ENCODE measurements at places on chromosomes 4 and X.

DNA sequence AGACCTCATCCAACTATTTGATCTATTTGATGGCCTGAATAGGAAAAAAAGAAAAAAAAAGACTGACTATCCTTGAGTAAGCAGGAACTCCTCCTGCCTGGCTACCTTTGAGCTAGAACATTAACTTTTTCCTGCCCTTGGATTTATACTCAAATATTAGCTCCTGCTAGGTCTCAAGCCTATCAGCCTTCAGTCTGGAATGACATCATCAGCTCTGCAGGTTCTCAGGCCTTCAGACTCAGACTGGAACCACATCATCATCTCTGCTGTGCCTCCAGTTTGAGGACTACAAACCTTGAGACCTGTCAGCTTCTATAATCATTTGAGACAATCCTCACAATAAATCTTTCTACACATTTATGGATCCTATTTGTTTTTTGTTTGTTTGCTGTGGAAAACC is 754.0 kb upstream of the SLIT2 start:
- no peak for DNase-seq

DNA sequence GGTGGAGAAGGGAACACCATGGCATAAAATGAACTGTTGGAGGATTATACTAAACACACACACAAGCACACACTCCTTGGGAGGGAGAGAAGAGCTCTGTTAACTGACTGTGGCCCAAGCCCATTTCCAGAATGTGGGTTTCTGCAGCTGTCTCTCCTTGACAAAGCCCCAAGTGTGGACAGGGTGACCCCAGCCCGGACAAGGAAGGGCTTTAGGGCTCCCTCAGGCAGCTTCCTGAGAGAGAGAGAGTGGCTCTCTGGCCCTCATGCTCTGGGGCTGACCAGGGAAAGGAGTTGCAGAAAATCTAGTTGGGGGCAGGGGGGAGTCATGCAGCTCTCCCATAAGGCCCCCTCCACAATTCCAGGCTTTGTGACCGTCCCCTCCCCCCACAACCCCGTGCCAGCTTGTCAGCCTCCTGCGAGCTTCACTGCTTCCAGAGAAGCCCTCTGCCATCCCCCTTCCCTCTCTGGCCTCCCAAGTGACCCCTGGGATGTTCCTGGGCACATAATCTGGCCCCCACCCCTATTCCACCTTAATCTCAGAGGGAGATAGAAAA is 590 bp downstream of the ARHGEF9 start:
- no peak for DNase-seq

DNA sequence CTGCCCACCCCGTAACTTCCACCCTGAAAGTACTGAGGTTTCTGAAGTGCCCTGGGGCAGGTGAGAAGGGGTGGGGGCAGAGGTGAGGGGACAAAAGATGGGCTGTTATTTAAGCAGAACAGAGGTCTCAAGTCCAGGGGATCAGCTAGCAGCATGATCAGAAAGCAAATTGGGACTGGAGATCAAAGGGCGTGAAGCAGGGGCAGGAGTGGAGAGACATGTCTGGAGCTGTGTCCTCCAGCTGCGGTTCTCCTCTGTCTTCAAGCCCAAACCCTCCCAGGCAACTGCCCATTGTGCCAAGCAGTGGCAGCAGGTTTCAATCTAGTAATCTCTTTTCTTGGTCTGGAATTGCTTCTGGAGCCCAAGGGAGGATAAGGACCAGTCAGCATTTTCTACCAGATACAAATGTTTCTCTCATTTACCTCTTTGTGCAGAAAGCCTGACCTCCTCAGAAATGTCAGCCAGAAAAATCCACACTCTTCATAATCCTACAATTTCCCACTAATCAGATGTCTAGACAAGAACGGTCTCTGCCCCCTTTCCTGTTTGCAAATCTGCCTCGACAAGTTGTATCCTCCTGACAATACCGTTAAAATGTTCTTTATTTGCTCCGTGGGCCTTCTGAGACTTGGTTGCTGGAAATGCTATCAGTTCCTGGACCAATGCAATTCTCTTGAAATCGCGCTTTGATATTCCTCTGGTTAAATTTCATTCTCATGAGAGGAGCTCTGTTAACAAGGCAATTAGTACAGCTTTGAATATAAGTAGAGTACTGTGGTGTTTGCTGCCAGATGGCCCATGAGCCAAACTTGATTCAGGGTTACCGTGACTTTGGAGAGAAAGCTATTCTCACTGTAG is 23.2 kb upstream of the RASL11B start:
- no peak for DNase-seq

DNA sequence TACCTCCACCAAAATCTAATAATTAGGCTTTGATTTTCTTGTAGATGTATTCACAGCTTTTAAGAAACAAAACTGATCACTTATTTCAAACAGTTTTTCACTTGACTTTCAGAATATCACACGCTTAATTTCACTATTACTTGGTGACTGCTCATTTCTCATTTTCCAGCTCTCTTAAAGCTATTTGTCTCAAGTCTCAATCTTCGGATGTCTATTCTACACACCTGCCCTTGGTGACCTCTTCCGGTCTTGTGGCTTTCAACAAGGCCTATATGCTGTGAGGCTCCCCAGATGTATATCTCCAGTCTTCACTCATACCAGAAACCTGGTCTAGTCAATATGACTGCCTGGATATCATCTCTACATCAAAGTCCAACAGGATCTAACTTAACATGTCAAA is 34.9 kb upstream of the ANXA10 start:
- DNase-seq: no peak

GRCh38 chrX:35733879-35734278 is 64.3 kb upstream of the MAGEB16 start:
- no peak for DNase-seq

GRCh38 chr4:53490965-53491622 is 100.2 kb downstream of the LNX1 start:
- DNase-seq: no peak

DNA sequence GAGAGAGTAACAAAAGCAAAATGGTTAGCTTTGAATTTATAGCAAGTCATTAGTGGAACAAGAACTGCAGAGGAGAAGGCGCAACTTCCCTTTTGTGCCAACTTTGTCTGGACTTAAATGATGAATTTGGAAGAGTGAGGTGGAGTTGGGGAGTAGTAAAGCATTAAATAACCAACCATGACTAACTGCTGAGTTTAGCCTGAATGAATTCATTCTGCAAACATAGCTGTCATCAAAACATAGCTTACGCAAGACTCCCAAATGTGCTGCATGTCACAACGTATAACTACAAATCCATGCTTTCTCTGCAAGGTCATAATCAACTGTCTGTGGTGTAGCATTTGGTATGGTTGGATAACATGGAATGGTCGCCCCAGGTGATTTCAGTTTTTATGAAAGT is 75.9 kb upstream of the RPL34 start:
- DNase-seq: no peak

DNA sequence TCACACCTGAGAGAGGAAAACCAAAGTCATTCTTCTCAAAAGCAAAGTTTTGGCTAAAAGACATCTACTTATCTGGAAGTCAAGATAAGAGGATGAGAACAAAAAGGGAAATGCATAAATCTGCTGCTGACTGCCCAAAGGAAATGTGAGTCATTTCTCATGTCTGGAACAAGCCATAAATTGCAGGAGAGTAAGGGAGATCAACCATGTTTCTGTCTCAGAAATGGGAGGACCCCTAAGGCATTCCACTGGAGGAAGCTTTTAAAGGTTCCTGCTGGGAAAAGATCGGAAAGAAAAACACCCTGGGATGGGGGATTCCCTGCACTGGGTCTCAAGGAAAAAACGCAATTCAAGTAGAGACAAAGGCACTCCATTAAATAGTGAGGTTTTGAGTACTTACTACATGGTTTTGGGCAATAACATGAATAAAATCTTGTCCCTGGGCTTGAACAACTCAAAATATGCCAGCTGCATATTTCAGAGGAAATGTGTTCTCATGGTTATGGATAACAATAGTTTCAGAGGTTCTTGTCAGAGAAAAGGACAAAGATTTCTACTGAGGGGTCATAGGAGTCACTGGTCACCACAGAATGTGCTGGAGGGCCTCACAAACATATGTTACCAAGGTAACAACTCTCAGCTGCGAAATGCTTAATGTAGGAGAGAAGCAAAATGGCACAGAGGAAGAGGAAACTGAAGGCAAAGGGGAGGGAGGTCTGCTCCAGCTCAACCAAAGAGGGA is 19.3 kb downstream of the GPR143 start:
- DNase-seq: no peak

DNA sequence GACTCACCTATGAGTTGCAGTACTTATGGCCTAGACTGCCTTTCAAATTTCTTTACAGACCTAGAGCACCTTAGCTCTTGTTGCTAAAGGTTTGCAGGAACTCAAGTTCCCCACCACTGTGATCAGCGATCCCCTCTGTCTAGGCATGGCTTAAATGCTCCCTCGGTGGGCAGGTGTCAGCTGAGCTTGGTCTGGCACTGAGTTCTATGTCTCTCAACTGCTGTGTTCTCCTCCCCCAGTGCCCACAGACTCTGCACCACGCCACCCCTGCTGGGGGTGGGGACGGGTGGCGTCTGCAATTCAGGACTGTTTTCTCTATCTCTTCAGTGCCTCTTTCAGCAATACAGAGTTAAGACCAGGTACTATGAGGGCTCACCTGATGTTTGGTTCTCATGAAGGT is 30.5 kb downstream of the TMEM271 start:
- no peak for DNase-seq

GRCh38 chr4:172357006-172357540 is 543.9 kb downstream of the GALNTL6 start:
- no peak for DNase-seq

DNA sequence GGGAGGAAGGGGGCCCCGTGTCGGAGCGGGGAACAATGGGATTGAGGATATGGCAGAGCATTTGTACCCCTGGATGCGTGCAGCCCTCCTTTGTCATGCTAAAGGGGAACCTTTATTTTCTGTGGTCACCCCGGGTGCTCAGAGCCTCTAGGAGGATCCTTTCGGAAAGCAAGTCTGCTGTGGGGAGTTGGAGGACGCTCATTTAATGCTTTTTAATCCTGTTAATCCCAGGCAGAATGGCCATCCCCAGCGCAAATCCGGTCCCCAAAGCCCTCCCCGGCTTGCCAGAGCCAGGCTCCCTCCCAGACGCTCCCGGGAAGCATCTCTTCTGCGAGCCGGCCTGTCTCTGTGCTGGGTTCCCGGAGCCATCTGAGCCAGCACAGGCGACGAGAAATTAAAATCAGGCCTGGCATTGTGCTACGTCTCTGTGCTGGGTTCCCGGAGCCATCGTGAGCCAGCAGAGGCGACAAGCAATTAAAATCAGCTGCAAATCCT is 113.2 kb upstream of the PPP2R3B start:
- no peak for DNase-seq

GRCh38 chr4:53500546-53500945 is 90.7 kb downstream of the LNX1 start:
- DNase-seq: no peak

GRCh38 chrX:6456196-6456595 is 78.7 kb downstream of the VCX3A start:
- DNase-seq: no peak

DNA sequence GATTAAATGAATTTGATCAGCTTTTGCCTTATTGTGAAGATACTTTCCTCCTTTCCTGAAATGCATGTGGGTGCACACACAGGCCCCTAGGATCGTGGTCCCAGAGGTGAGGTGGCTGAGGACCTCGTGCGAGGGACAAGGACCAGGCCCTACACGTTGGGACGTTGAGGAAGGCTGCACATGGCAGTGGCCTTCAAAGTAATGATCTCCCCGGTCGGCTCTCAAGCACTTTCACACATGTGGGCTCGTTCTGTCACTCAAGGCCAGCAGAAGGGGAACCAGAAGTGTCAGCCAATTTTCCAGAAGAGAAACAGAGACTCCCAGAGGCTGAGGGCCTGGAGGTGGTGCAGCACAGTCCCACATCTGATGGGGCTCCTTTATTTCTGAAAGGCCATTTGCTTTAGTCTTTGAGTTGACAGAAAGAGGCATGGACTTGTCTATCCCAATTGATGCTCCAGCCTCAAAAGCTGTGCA is 196.8 kb downstream of the AFAP1 start:
- DNase-seq: no peak

GRCh38 chr4:101019941-101020401 is 327.4 kb downstream of the PPP3CA start:
- no peak for DNase-seq

- DNase-seq: no peak
Measured at GRCh38 chr4:123297836-123298235, 98.8 kb upstream of the SPRY1 start.

GRCh38 chr4:129344058-129344457 is 248.1 kb downstream of the C4orf33 start:
- DNase-seq: no peak

GRCh38 chr4:1200425-1201035 is 28.1 kb upstream of the SPON2 start:
- no peak for DNase-seq

- DNase-seq: no peak
Measured at GRCh38 chr4:146522869-146523205, 1.1 kb upstream of the SLC10A7 start.

DNA sequence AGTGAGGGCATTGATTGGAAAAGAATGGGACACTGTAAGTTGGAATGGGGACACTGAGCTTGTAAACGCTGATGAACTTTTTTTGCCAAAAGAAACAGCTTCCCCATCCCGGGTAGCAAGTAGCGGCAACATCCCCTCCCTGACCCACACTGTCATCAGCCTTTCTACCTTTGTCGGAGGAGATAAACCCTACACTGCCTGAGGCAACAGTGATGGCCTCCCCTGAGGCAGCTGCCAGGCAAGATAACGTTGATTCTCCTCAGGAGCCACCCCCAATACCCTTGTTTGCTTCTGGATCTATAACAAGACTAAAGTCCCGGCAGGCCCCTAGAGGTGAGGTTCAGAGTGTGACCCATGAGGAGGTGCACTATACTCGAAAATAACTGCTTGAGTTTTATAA is 10.3 kb upstream of the RAB33B start:
- DNase-seq: no peak

- no peak for DNase-seq
Measured at GRCh38 chrX:19188566-19188965, 66.3 kb upstream of the ADGRG2 start.

DNA sequence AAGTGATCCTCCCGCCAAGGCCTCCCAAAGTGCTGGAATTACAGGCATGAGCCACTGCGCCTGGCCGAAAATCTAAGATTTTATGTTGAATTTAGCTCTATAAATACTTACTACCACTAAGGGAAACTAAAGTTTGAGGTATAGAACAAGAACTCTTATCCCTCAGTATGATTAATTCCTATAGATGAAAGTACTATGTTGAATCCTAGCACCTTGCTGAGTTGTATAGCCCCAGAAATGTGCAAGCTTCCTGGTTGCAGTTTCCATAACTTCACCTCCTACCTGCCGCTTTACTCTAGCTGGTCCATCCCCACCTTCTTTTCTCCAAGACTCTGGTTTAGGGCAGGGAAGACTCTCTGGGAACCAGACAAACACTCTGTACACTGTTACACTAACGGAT is 11.8 kb upstream of the TSPAN5 start:
- no peak for DNase-seq

DNA sequence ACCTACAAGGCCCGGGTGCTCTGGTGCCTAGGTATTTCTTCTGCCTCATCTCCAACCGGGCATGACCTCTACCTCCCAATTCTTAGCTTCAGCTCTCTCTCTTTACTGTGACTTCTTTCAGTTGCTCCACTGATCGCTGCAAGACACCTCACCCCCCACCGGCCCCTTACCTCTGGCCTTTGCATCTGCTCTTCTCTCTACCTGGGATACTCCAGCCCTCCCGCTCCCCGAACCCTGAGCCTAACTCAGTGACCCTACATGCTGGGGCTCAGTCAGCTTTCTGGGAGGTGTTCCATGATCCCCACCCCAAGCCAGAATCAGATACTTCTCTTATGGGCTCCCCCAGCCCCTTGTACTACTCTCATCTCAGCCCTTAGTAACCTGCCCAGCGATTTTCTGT is 99.6 kb downstream of the EFNB1 start:
- DNase-seq: no peak
